Transverse colon (tissue), 4 donors: ENCODE measurements at places on chromosomes 5 and 9. TPM values are rescaled to one million over a fixed set of nuclear protein-coding genes. Genes with fewer than 3 reads are reported as not detected.
A peak's percentile ranks its signal among the peaks of the same experiment; 100 is the strongest.

GRCh38 chr9:37693260-37693659 lies 42.5 kb downstream of the FRMPD1 start:
- DNase-seq = no peak

GRCh38 chr5:96579711-96580110 lies 82.5 kb upstream of the CAST start:
- no peak for DNase-seq

DNA sequence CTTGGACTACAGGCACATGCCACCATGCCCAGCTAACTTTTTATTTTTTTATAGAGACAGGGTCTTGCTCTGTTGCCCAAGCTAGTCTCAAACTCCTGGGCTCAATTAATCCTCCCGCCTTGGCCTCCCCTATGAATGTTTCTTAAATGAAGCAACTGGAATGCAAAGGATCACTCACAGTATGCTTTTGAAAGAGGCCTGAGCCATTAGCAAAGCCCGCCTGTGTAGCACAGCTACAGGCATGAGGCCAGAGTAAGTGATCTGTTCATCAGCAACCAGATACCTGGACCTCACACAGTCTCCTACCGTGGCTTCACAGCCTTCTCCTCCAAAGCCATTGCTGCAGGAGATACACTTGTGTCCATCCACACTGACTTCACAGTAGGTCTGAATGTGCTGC lies 16.9 kb upstream of the RNF183 start:
- DNase-seq = no peak

DNA sequence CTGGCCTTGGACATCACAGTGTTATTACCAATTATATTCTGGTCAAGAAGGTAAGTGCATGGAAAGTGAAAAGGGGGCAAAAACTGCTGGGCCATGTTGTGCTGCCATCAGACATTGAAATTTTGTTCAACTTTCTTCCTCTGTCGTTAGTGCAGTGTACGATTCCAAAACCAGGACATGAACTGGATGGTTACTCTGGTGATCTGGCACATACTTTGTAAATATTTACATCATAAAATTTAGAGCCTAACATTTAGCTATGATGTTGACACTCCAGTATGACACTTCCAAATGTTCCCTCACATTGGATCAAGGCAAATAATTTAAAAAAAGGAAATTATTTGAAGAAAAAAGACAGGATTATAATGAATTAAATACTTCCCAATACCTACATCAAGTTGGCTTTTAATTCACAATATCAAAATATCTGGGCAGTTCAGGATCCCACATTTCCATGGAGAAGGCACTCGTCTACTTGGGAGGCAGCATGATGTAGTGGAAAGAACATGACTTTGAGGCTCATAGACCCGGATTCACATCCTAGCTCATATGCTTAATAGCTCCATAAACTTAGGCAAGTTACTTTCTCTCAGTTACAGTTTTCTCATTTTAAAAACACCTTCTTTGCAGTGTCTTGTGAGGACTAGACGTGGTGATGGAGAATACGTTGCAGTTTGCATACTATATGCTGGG lies 342.5 kb upstream of the MPDZ start:
- no peak for DNase-seq

- DNase-seq = no peak
Measured at GRCh38 chr9:127181315-127181580, 58.8 kb upstream of the ANGPTL2 start.

DNA sequence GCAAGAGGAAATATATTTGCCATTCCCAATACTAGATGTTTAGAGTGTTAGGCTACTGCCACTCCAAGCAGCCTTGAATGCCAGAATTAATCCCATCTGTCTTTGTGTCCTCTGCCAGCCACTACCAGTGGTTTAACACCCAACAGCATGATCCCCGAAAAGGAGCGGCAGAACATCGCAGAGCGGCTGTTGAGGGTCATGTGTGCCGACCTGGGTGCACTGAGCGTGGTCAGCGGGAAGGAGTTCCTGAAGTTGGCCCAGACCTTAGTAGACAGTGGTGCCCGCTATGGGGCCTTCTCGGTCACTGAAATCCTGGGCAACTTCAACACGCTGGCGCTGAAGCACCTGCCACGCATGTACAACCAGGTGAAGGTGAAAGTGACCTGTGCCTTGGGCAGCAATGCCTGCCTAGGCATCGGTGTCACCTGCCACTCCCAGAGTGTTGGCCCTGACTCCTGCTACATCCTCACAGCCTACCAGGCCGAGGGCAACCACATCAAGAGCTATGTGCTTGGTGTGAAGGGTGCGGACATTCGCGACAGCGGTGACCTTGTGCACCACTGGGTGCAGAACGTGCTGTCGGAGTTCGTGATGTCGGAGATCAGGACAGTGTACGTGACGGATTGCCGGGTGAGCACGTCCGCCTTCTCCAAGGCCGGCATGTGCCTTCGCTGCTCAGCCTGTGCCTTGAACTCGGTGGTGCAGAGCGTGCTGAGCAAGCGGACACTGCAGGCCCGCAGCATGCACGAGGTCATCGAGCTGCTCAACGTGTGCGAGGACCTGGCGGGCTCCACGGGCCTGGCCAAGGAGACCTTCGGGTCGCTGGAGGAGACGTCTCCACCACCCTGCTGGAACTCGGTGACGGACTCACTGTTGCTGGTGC lies 29.3 kb downstream of the AMBP start:
- DNase-seq = no peak

GRCh38 chr5:135069016-135069770 lies 35.2 kb upstream of the PITX1 start:
- no peak for DNase-seq

GRCh38 chr9:100759215-100759614 lies 181.3 kb downstream of the CAVIN4 start:
- no peak for DNase-seq

DNA sequence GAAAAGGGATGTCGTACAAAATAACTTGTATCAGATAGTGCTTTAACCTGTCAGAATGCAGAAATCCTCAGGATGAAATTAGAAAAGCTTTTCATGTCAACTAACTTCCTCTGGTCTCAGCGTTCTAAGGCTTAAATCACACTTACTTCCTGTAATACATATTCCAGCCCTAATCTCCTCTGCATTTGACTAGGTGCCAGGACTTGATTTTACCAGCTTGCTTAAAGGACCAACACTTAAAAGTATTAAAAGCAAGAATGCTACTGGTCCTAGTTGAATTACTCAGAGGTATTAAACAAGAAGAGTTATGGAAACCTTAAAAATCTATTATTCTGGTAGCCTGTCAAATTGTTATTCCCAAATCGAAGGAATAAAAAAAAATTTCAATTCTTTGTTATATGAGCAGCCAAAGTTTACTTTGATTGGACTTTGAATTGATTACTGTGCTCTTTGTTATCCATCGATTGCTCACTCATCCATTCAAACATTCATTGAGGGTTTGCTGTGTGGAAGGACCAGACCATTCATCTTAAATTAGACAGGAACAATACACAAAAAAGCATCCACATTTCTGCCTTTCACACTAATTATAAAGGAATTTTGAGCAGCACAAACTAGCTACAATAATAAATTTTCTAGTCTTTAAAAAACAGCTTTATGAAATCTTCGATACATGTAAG lies 108.7 kb downstream of the MUSK start:
- no peak for DNase-seq

DNA sequence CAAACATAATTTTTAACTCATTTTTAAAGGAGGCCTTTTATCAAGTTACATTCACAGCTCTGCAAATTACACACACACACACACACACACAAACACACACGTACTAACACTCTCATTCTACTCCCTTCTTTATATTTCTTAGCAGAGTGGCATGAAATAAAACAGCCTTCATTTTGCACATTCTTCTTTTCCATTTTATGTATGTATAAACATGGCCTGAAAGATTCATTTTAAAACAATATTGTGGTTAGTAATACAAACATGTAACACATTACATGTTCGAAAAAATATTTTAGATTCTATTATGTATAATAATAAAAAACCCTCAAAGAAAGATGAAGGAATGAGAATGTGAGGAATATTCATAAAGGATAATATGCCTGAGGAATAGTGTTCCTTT lies 86.0 kb upstream of the ITGA2 start:
- DNase-seq = no peak

GRCh38 chr5:50874306-50875001 lies 208.0 kb downstream of the PARP8 start:
- DNase-seq = no peak

GRCh38 chr5:32394981-32395380 lies 49.6 kb downstream of the ZFR start:
- no peak for DNase-seq

- peak; percentile 76 for DNase-seq
Measured at GRCh38 chr5:150166650-150167511, at the start of gene CDX1. Gene CDX1 (plus strand): TSS chr5:150166778. CDS start chr5:150166877, 99 bp downstream.

DNA sequence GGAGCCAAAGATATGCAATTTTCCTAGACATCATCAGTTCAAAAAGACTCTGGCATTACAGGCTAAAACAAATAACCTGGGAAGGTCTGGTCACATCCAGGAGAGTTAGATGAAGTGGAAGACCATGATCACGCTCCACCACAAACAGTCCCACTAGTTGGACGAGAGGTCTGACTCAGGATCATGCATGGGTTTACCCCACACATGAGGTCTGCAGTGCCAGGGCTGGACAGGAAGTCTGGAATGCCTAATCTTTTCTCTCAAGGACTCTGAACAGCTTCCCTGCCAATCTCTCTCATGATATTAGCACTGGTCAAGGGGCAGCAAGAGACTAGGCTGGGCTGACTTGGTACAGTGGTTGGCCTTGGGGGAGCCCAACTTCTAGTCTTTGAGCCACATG lies 7.1 kb downstream of the PRUNE2 start:
- DNase-seq = no peak

- DNase-seq = no peak
Measured at GRCh38 chr5:11030671-11031070, 269.6 kb upstream of the DAP start.

- no peak for DNase-seq
Measured at GRCh38 chr5:121366515-121366914, 485.2 kb upstream of the FTMT start.

DNA sequence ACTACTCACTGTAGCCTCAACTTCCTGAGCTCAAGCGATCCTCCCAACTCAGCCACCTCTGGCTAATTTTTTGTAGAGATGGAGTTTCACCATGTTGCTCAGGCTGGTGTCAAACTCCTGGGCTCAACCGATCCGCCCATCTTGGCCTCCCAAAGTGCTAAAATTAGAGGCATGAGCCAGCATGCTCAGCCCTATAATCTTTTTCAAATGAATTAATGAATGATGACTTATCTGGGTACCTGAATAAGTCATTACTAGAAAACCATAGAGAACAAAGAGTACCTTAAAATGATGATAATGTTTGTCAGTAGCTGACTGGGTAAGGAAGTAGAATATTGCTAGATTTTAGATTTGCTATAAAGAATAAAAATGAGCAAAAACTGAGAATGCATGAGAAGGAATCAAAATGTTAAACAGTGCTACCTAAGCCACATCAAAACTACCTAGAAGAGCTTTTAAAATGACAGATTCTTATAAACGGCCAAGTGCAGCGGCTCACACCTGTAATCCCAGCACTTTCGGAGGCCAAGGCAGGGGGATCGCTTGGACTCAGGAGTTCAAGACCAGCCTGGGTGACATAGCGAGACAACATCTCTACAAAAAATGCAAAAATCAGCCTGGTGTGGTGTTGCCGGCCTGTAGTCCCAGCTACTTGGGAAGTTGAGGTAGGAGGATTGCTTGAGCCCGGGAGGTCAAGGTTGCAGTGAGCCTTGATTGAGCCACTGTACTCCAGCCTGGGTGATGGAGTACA lies 13.6 kb downstream of the FNBP1 start:
- DNase-seq = no peak

- no peak for DNase-seq
Measured at GRCh38 chr5:68454172-68454571, 238.6 kb downstream of the PIK3R1 start.

DNA sequence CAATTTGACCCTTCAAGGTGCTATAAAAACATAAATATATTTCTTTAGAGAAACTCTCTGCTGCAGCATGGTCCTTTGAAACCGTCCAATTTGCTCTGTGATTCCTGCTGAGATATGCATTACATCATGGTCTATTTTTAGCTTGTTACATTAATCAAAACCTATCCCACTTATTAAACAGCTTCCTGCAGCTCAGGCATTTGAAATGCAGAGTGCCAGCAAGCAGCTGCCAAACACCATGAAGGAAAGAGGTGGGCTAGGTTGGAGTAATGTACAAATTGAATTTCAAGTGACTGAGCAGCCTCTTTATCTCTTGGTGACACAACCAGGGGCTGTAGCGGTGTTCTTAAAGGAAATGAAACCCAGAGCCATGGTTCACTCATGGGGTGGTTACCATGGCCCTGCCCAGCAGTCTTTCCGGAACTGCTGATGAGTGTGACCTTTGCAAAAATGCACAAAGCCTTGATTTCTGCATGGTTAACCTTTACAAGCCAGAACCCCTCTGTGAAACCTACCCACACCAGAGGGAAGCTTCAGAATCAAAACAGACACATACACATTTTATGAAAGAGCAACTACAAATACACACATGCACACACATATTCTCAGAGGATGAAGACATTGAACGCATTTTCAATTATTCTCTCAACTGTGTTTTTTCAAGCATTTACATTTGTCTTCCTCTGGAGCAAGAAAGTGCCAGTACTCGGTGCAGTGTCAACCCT lies 155.8 kb upstream of the ZNF608 start:
- DNase-seq = no peak

DNA sequence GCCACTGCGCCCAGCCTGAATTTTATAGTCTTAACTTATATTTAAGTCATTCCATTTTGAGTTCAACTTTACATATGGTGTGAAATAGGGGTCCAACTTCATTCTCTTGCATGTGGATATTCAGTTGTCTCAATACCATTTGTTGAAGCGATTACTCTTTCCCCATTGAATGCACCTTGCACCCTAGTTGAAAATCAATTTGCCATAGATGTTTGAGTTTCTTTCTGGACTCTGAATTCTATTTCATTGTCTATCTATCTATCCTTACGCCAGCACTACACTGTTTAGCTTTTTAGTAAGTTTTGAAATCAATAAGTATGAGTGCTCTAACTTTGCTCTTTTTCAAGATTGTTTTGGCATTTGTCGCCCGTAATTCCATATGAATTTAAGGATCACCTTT lies 49.8 kb downstream of the TMOD1 start:
- no peak for DNase-seq

DNA sequence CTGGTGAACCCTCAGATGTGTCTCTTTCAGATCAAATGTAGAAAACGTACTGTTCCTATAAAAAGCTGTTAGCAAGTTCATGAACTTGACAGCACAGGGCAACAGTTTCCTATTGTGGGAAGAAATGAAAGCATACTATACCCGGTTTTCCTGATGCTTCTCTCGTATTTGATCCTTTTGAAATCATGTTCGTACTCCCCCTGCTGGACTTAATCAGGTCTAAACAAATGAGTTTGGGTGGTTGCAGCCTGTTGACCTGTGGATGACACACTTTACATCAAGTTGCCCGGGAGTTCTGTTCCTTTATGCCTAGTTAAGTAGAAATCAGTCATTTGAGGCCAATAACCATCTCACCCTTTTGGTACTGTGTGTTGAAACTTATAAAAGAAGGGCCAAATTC lies 1992.3 kb downstream of the MAT2B start:
- DNase-seq = no peak

- DNase-seq = no peak
Measured at GRCh38 chr9:26682796-26683496, 209.7 kb downstream of the CAAP1 start.

The CDHR2 gene
- total RNA-seq = 87.6 TPM

The IFNB1 gene
- total RNA-seq = not detected

The FEM1C gene
- total RNA-seq = 39.3 TPM

The KIF3A gene
- total RNA-seq = 7.0 TPM

The LCN15 gene
- not detected for total RNA-seq

The SH3PXD2B gene
- total RNA-seq = 17.7 TPM

The PDE8B gene
- 0.40 TPM for total RNA-seq

The IL5 gene
- not detected for total RNA-seq

The CCL27 gene
- not detected for total RNA-seq

The BSPRY gene
- 35.6 TPM for total RNA-seq
